ENCODE measurements at places on chromosomes 11 and 22.

- no peak for DNase-seq
Measured at GRCh38 chr11:57560146-57560545, 7.3 kb downstream of the UBE2L6 start.

- no peak for DNase-seq
Measured at GRCh38 chr11:46202149-46202548, 75.3 kb upstream of the CREB3L1 start.

DNA sequence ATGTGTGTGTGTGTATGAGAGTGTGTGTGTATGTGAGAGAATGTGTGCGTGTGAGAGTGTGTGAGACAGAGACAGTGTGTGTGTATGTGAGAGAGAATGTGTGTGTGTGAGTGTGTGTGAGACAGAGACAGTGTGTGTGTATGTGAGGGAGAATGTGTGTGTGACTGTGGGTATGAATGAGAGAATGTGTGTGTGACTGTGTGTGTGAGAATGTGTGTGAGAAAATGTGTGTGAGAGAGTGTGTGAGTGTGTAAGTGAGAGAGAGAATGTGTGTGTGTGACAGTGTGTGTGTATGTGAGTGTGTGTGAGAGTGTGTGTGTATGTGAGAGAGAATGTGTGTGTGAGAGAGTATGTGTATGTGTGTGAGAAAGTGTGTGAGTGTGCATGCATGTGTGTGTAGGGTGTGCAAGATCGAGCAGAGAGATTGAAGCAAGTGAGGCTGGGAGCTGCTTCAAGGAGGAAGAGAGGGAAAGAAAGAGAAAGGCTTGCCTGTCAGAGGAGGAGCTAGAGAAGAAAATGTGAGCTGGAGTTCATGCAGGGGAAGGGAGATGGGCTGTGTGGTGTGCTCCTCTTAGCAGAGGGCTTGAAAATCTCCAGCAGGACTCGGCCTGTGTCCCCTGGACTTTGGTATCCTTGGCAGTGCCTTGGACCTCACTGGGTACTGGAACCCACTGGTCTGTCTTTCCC is 27.7 kb upstream of the TP53I11 start:
- DNase-seq, result no peak

DNA sequence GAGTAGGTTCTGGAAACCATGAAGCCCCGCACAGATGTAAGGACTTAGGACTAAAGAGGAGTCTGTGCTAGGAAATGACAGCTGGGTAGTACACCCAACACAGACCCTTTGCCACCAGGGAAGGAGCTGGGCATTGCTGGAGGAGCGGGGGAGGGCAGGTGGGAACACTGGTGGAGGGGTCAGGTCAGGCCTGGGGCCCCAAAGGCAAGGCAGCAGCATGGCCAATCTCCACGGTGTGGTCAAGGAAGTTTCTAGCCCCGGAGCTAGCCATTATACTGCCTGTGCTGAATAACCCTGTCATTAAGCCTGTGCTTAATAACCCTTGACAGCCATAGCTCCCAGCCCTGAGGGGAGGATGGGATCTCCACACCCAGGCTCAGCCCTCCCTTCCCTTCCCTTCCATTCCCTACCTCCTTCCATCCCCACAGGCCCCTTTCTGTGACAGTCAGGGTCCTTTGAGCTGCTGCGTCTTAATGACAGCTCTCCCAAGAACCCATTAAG is 2.1 kb downstream of the TMPRSS4 start:
- DNase-seq, result no peak

GRCh38 chr11:876545-876944 is 33.9 kb downstream of the TSPAN4 start:
- no peak for DNase-seq
